GM03348 (cell line): ENCODE measurements at places on chromosomes 5 and 9.

DNA sequence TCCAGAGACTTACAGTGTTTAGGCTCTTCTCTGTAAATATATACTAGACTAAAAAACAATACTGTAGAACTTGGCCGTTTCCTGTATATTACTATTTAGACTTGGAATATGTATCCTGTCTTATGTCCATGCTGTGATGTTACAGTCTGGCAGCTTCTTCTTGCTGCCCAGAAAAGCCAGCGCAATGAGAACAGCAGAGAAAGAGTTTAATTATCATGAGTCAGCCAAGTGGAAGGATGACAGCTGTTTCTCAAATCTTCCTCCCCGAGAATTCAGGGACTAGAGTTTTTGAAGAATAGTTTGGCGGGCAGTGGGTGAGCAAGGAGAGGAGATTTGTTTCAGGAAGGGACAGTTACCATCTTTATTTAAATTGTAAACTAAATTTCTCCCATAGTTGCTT, 37.5 kb downstream of the NAA35 start:
- DNase-seq, result no peak

DNA sequence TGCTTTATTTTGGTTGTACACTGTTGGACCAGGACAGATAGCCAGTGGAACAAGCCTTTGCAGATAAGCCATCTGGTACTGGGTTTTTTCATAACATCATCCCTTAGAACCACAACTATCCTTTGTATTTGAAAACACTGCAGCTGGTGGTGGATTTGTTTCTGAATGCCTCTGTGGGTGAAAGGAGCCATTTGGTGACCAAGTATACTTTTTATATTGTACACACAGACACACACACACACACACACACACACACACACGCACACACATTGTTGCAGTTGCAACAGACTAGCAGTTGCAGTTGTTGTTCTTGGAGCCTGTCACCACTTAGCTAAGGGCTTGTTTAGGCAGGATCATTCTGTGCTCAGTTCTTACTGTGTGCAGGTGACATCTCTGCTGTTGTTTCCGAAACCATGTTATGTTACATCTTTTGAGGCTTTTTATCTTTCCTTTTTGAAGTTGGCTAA, 22.9 kb upstream of the CAVIN4 start:
- DNase-seq, result no peak

GRCh38 chr5:135388860-135389435, 10.1 kb downstream of the MACROH2A1 start:
- no peak for DNase-seq

DNA sequence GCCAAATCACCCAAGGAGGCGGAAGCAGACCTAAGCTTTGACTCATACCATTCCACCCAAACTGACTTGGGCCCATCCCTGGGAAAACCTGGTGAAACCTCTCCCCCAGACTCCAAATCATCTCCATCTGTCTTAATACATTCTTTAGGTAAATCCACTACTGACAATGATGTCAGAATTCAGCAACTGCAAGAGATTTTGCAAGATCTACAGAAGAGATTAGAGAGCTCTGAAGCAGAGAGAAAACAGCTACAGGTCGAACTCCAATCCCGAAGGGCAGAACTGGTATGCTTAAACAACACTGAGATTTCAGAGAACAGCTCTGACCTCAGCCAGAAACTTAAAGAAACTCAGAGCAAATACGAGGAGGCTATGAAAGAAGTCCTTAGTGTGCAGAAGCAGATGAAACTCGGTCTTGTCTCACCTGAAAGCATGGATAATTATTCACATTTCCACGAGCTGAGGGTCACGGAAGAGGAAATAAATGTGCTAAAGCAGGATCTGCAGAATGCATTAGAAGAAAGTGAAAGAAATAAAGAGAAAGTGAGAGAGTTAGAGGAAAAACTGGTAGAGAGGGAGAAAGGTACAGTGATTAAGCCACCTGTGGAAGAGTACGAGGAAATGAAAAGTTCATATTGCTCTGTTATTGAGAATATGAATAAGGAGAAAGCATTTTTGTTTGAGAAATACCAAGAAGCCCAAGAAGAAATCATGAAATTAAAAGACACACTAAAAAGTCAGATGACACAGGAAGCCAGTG, 15.8 kb upstream of the TTC23L start:
- no peak for DNase-seq

DNA sequence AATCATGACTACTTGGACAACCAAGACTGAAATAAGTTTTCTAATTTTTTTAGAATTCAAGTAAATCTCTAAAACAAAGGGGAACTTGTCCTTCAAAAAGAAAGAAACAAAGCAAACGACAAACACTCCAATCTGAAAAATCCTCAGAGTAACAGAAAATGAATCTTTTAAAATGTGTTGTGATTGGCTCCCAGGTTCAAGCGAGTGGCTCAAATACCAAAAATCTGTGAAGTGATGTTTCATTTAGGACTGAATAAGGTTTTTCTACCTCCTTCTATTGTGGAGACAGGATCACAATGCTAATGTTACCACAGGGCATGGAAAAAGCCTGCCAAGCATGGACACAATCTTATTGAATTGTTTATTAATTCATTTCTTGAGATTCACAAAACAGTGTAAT, 415.7 kb downstream of the RAB3C start:
- no peak for DNase-seq

DNA sequence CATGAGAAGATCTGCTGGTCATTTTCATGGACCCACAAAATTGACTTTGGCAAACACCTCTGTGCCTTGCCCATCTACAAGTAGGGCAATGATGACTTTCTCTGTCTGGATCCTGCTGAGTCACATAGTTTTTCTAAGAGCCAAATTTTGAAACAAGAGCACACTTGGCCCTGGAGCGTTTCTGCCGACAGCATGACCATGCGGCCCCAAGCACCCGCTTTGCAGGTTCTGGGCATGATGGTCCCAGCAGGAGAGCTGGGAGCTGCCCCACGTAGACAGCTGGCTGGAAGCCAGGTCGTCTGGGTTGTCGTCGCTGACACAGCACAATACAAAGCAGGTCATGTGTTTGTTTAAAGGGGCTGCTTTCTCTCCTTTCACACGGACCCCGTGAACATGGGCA, 159.8 kb downstream of the SYK start:
- peak; percentile 46 for DNase-seq

GRCh38 chr5:1028481-1029281, 20.1 kb downstream of the NKD2 start:
- no peak for DNase-seq

DNA sequence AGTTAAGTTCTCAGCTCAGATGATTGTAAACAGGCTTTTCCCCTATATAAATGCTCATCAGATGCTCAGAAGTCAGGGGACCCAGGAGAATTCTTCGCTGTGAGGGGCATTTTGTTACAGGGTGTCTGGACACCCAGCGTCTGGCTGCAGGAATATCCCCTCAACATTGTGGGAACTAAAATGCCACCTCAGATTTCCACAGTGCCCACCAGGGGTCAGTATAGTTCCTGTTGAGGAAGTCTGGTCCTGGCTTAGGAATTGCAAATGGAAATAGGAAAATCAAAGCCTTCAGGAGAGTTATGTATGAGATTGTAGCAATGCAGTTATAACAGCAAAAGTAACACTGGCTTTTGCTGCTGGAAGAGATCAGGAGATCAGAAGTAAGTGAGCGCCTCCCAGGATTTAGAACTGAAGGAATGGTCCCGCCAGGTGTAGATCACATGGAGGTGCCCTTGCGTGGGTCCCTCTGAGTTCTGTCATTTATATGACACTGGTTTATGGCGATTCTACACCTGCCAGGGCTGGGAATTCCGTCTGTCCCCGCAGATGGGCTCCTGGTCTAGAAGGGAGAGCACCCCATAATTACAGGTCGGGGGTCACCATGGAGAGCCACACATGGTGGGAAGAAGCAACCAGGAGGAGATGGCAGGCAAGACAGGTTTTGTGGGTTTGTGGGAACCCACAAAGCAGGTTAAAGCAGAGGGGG, 47.1 kb upstream of the CTSL start:
- peak; percentile 88 for DNase-seq

DNA sequence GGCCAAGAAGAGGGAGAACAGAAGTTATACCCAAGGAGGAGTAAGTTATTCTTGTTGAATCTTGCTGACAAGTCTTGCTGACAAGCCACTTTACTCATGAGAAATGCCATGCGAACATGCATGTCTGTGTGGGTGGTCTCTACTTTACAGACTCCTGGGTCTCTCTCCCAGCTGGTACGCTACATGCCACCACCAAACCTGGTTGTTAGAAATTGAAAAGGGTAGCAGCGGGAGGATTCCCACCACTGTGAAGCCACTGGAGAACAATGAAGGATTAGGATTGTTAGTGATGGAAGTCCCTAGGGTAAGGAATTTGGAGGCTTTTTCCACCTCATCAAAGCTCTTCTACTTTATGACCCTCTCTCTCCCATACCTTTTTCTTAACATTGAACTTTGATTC, 53.6 kb upstream of the GABRB2 start:
- DNase-seq, result no peak

- no peak for DNase-seq
Measured at GRCh38 chr5:67045816-67046740, 150.5 kb downstream of the CD180 start.

GRCh38 chr9:6944896-6945295, 187.1 kb downstream of the KDM4C start:
- no peak for DNase-seq

DNA sequence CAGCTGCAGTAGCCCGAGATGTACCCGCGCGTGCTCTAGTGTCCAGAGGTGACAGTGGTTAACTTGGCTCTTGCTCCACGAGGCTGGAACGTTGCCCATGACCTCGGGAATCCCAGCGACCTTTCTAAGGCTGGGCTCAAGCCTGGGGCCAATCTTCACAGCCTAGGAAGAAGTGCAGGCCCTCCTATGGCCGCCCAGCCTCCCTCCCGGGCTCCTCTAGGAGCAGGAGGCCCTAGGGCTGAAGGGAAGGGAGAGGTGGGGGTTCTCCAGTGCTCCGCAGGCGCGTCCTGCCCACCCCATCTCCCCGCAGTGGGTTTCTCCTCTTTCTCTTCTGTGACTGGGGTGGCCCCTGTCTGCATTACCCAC, 13.3 kb downstream of the NR2F1 start:
- DNase-seq, result no peak

GRCh38 chr5:122959740-122960445, 76.6 kb downstream of the PPIC start:
- no peak for DNase-seq

- no peak for DNase-seq
Measured at GRCh38 chr5:96459313-96460121, 26.5 kb upstream of the PCSK1 start.

- DNase-seq, result no peak
Measured at GRCh38 chr9:81680006-81680405, 9.3 kb downstream of the TLE1 start.

DNA sequence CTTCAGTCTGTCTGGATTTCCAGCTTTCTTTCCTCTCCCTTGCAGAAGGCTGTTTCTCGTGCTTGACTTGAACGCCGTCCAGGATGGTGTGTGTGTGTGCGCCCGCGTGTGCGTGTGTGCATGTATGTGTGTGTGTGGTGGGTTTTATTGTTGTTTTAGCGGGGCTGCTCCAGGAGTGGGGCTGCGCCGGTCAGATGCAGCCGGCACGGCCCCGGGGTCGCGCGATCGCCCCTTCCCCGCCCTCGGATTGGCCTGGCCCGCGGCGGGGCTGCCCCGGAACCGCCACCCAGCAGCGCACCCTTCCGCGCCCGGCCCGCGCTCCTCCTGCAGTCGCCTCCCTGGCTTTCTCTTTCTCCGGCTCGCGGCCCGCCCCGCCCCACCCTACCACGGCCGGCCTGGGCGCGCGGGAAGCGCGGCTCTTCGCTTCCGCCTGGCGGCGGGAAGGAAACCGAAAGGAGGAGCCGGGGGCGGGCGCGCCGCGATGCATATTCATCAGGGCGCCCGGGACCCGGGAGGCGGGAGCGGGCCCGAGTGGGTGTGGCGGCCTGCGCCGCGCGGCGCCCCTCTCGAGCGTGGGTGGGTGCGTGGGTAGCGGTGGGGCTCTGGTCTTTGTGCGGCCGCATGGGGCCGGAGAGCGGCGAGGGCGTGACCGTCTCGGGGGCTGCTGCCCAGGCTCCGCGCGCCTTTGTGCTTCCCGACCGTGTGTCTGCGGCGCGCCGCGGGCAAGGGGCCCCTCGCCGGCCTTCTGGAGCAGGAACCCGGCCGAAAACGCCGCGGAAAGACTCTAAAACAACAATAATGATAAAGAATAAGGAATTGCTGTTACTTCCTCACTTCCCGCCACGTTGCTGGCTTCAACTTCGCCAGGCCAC, 8.5 kb upstream of the NFIB start:
- peak; percentile 93 for DNase-seq

DNA sequence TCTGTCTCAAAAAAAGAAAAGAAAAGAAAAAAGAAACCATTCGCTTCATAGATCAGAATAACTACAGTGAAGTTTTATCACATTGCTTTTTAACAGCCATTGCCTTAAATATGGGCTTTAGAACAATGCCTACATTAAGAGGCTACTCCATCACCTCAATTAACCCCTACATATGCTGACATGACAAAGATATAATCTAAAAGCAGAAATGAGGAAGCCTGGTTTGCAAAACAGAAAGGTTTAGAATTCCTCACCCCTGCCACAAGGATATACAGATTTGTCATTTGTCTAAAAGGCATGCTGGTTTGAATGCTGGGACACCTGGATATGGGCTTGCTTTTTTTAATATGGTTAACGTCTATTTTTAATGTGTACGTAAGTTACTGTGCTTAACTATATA, 1353.0 kb upstream of the C9orf72 start:
- no peak for DNase-seq

GRCh38 chr5:76836585-76836984, 13.2 kb upstream of the S100Z start:
- DNase-seq, result no peak

DNA sequence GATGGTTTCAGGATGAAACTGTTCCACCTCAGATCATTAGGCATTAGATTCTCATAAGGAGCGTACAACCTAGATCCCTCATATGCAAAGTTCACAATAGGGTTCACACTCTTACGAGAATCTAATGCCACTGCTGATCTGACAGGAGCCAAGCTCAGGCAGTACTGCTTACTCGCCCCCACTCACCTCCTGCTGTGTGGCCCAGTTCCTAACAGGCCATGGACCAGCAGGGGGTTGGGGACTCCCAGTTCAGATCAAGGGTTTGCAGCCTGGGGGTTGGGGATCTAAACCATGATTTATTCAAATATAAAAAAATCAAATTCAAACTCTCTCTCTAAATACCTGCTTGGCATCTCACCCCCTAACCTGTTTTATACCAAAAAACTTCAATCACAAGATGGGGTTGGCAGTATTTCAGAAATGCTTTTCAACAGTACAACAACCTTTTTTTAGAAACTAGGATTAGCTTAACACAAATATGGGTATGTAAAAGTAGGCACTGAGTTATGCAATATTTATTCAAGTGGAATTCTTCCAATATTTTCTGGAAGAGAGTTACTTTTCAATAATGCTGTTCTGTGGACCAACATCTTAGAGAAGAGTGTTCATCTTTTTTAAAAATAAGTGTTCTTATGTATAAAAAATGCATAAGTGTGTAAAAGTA, 30.1 kb upstream of the SLC12A2 start:
- peak; percentile 16 for DNase-seq
